ENCODE measurements at places on chromosomes 12 and 14.
A peak's percentile ranks its signal among the peaks of the same experiment; 100 is the strongest.

- no peak for DNase-seq
Observed at GRCh38 chr12:76757694-76758093, 6.2 kb upstream of the ZDHHC17 start.

DNA sequence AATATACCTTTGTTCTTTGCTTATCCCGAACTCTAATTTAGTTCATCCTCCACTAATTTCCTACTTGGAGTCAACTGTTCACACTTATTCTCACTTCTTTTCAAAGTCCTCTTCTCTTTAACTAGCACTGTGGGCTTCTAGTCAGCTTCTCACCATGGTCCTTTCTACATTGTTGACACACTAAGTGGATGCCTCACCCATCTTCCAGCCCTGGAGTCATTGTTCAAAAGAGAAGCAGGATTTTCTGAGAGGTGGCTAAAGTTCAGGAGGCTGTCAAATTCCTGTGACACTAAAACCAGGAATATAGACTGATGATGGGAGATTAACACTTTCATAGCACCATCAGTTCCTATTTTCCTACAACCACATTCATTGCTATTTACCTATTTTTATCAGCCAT lies 99.3 kb downstream of the PHLDA1 start:
- no peak for DNase-seq

DNA sequence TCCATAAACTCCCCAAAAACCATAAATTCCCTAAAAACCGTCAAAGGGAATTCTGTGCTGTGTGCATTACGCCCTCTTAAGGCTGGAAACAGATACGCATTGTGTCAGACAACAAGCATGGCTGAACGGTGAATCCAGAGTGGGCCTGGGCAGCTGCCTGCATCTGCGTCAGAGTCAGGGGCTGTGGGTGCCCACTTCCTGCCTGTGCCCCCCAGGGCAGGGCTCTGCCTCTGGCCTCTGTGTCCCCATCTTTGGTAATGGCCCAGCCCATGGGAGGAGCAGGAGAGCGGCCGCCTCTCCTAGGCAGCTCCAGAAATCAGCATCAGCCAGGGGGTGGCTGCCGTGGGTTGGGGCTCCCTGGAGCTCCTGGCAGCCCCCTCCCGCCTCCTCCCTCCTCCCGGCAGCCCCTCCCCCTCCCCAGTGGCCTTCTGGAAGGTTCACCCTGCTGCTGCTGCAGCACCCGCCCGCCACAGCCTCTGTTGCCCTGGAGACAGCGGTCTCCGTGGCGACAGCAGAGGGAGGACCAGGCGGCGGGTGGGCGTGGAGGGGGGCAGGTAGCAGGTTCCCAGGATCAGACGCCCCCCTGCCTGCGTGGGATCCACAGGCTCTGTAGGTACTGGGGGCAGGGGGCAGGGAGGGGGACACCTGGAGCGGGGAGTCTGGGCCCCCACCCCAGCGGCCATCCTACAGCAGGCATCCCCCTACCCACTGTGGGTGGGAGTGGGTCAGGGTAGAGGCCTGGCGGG lies 5.9 kb downstream of the MMP17 start:
- peak; percentile 66 for DNase-seq

DNA sequence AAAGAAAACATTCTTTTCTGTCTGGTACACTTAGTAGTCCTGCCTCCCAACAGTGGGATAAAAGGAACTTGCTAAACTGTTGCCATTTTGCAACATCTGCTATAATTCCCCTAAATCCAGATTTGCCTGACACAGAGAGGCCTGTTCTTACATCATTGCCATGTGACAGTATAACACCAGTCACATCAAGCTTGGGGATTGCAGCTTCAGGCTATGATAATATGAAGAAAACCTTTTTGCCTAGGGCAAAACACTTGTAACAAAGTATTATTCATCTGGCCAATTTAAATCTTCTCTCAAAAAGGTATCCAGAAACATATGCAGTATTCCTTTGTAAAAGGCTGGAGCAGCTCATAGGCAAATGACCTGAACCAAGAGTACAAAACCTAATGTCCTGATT lies 80.9 kb upstream of the OTX2 start:
- DNase-seq = no peak

DNA sequence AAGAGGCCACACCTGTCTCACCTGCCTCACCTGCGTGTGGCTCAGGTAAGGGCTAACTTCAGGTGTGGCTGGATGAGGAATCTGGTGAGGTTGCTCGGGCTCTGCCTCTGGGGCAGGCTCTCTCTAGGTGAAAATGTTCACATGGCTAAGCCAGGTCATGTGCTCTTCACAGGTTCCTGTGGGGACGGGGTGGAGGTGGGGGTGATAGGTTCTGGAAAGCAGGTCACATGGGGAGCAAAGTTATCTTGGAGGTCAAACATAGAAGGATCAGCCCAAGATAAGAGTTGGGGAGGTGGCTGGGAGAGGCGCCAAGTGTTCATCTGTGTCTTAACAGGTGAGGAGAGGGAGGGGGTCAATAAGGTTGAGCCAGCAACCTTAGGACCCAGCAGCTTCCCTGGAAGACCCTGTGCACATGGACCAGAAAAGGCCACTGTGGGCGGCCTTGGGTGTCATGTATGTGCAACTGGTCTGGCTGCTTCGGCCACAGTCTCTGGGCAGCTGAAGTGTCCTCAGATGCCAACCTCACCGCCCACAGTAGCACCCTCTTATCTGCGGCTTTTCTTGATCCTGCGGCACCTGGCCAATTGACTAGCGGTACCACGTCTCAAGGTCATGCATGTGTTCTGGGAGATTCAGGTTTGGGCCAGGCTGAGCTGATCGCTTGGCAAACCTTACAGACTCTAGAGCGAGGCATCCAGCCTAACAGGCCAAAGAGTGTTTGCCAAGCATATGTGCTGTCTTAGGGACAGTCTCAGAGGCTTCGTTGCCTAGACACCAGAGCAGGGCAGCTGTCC lies 60.5 kb downstream of the CACNA1C start:
- no peak for DNase-seq

GRCh38 chr14:95575840-95576473 lies 41.1 kb downstream of the GLRX5 start:
- DNase-seq = peak; percentile 44

- no peak for DNase-seq
Observed at GRCh38 chr14:100042286-100042685, 22.9 kb upstream of the EVL start.

- DNase-seq = peak; percentile 27
Observed at GRCh38 chr14:39773387-39774126, 341.3 kb upstream of the FBXO33 start.

DNA sequence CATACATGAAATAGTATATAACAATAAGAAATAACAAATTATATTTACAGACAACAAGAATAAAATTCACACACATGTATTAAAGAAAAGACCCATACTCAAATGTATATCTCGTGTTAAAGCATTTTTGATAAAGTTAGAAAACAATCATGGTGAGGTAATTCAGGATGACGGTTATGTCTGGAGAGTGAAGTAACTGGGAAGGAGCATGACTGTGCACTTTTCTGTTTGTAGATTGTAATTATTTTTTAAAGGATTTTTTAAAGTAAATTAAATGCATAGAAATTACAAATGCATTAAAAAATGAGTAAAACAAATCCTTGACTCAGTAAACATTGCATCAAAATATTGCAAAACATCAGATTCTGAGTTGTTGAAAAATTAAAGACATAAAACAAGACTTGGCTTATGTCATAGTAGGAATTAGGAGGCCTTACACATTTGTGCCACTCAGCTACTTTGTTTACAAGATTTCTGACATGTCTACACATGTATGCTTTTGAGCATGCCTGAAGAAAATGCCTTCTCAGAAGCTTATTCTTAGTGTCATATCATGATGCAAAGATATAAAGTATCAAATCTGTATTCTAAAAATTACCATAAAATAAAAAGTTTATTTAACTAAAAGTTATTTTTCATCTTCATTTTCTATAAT lies 1325.1 kb downstream of the SLC16A7 start:
- no peak for DNase-seq

DNA sequence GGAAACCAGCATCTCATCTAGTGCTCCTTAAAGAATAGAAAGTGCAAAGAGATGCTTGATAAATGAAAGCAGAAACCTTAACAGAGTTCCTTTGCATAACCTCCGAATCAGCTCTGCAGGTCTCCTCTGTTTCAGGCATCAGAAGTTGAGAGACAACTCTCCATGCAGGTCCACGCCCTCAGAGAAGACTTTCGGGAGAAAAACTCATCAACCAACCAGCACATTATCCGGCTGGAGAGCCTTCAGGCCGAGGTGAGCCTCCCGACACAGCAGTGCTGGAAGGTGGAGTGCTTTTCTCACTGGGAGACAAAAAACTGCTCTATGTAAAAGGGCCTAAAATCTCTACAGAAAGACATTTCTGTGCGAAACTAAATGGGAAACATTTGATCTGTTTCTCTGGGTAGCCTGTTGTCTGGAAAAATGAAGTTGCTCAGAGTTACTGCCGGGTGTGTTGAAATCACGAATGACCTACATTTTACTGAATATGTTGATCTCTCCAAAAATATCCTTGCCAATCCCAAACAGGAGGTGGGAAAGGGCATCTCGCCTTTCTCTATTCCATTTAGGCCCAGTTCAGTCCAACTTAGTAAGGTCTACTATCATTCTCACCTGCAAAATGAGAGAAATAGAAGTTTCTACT lies 54.9 kb downstream of the RAB35 start:
- DNase-seq = no peak

GRCh38 chr12:64058541-64059265 lies 163.4 kb downstream of the KICS2 start:
- DNase-seq = peak; percentile 24

DNA sequence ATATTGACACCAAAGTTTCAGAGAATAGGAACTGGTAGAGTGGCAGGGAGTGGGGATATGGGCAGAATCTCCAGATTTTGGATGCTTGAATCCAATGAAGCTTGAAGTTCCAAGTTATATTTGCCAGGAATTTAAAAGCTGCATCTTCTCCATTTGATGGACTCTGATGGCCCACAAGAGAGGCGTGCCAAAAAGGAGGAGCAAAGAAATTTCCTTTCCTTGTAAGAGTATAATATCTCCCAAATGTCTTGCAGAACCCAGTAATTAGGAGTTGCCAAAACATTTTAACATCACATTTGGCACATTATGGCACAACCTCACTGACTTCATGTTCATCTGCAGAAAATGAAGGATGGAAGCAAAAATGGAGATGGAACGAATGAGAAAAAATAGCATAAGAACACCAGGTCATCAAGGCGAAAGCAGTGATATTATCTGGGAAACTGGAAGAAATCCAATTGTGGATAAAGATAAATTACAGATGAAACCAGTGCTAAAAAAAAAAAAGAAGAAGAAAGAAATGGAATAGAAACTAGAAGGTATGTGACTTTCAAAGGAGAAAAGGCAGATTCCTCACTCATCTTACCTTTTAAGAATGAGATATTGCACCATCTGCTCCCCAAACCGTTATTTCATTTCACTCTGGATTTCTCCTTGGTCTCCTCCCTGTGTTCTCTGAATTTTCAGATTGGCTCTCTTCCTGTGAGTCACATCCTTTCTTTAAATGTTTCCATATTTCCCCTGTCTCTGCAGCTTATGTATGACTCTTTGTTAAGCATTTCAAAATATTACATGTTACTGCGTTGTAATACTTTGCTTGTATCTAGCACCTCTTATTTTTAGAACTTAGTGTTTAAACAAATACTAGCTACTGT lies 13.5 kb upstream of the FLRT2 start:
- no peak for DNase-seq

GRCh38 chr12:67428431-67428830 lies 159.3 kb downstream of the CAND1 start:
- DNase-seq = no peak

DNA sequence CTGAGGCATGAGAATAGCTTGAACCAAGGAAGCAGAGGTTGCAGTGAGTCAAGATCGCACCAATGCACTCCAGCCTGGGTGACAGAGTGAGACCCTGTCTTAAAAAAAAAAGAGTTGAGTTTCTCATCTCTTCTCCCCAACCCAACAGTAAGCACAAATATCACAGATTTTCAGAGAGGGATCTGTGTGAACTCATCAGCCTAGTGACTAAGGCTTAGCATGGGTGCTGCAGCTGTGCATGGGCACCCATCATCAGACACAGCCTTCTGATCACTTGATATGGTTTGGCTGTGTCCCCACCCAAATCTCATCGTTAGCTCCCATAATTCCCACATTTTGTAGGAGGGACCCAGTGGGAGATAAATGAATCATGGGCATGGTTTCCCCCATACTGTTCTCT lies 298.9 kb downstream of the PCNX1 start:
- no peak for DNase-seq

DNA sequence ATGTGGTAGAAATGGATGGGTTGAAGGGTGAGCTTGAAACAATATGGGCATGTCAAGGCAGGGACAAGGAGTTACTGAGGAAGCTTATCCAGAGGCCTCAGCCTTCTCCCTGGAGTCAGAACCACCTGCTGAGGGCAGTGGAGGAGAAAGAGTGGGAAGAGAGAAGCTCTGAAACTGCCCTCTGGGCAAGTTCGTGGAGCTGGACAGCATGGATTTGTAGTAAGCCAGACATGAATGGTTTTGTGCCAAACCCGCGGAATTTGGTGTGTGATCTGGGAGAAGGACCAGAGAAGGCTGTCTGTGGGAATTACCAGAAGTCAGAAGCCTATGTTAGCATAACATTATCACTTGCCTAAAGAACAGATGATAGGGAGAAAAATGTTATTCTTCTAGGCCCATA lies 164.8 kb downstream of the SLC41A2 start:
- no peak for DNase-seq

GRCh38 chr14:100577986-100578431 lies 9.2 kb downstream of the BEGAIN start:
- DNase-seq = no peak

DNA sequence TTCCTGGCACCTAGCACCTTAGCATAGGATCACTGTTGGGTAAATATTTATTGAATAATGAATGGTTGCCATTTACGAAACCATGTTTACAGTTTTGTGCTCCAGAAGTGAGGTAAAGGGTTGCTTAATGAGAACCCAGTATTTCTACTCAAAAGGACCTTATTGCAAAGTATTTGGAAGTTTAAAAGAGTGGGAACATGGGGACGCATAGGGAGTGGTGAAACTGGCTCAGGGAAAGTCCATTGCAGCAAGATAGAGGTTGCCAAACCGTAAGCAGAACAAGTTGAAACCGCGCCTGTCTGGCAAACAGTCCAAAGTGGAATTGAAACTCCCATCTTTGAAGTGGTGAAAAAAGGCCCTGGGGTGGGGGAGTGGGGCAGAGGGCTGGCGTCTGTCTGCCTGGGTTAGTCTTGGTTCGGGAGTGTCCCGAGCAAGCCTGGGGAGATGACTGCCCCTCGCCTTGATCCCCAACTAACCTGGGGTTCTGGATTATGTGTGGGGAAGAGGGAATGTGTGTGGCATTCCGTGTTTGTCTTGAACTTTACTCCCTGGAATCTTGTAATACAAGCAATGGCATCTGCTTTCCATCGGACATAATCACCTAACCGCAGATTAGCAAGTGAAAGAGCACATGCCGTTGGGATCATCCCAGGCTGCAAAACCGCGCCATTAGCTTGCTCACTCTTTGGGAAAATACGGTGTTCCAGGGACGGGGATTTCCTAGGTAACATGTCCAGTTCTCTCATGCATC lies 7.2 kb downstream of the ALDH2 start:
- no peak for DNase-seq

All from GM23338 (cell line).